Purkinje cell (primary cell): ENCODE measurements at places on chromosomes 3 and 15. TPM values are rescaled to one million over a fixed set of nuclear protein-coding genes. Genes with fewer than 3 reads are reported as not detected.

CLN6 gene
- polyA plus RNA-seq: 0.31 and 0.45 TPM in 2 replicates

KBTBD13 gene
- not detected in 2 replicates for polyA plus RNA-seq

TGM4 gene
- polyA plus RNA-seq: not detected in 2 replicates

RBP2 gene
- not detected in 2 replicates for polyA plus RNA-seq

C3orf85 gene
- not detected in 2 replicates for polyA plus RNA-seq

RYR3 gene
- 3.4 and 3.8 TPM in 2 replicates for polyA plus RNA-seq

SNTN gene
- 3.5 TPM in 1 of 2 replicates, not detected in the other for polyA plus RNA-seq

PHC3 gene
- polyA plus RNA-seq: 33.4 and 37.2 TPM in 2 replicates

UBA3 gene
- 91.2 and 110 TPM in 2 replicates for polyA plus RNA-seq

GOLGA8Q gene
- polyA plus RNA-seq: not detected in 2 replicates
